NCI-H1417 (cell line): ENCODE measurements at places on chromosomes 6 and 20.

- DNase-seq = no peak
Measured at GRCh38 chr20:62321975-62322374, 19.2 kb downstream of the ADRM1 start.

- DNase-seq = no peak
Measured at GRCh38 chr6:85261271-85261670, 188.6 kb upstream of the NT5E start.

GRCh38 chr6:106204961-106205360, 118.8 kb downstream of the PRDM1 start:
- DNase-seq = no peak

GRCh38 chr6:56618050-56618449, 24.6 kb downstream of the DST start:
- no peak for DNase-seq

- DNase-seq = no peak
Measured at GRCh38 chr6:113735491-113735890, 121.7 kb upstream of the MARCKS start.

DNA sequence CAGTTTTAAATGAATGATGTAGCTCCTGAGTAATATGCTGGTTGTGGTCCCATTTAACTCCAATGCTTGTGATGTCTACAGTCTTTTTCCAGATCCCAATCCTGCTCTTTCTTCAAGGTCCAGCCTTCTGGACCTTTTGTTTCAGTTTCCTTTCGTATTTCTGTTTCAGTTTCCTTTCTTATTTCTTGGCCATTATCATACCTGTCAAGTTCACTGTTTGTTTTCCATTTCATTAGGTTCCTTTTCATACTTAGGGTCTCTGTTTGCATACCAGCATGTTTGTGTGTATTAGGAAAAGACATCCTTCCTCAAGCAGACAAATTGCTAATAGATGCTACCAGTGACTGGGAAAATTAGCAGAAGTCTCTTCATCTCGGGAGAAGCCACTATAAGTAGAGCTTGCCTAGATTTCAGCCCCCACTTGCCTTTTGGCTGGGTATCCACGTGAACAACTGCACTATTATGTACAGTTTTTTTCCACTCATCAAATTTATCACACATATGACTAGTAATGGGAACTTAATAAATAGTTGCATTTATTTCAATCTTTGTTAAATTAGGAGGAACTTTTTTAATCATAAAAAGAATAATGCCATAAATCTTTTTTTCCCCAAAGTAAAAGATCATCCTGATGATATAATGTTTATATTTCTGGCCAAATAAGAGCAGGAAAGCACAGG, 583.4 kb downstream of the BCKDHB start:
- no peak for DNase-seq

- peak; percentile 6 for DNase-seq
Measured at GRCh38 chr6:97969065-97969464, 686.0 kb upstream of the MMS22L start.

GRCh38 chr6:53854843-53855567, 60.2 kb downstream of the LRRC1 start:
- DNase-seq = no peak

GRCh38 chr20:11271920-11272594, 598.3 kb upstream of the JAG1 start:
- DNase-seq = no peak

DNA sequence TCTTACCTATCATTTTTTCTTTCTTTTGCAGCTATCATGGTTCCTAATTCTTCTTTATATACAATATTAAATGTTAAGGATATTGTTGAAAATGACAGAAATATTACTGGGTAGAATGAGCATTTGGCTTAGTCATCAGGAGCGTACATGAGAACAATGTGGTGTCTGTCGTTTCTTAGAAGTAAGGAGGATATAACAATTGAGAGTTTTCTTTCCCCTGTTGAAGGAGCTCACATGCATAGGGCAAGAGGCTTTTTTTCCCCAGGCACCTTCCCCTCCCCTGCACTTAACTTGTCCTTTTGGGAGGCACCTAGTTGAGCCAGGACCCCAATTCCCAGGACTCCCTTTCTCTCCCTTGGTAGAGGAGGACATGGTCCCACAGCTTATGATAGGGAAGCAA, 25.0 kb downstream of the MC3R start:
- no peak for DNase-seq

DNA sequence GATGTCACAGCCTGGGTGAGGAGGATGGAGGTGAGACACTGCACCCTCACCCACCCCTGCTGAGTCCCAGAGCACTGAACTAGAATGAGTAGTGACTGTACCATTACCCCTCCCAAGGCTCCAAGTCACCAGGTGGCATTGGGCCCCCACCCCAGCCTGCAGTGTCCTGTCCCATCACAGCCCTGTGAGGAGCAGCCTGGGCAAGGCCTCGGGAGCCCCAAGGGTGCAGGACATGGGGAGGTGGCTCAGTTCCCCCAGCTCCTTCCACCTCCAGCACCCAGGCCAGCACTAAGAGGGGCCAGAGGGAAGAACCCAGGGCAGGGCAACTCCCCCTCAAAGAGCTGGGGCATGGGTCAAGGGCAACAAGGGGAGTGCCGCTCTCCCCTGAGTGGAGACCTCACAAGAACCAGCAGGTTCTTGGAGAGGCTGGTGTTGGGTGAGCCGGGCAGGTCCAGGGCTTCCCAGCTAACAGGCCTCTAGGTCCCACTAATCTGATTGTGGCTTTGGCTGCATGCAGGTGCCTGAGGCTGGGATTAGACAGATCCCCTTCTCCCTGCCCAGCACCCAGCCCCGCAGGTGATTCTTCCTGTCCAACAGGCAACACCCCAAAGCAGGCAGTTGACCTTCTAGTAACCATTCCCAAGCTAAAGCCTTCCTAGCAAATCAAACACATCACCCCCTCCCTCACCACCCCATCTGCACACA, 2.6 kb downstream of the CST4 start:
- DNase-seq = no peak

DNA sequence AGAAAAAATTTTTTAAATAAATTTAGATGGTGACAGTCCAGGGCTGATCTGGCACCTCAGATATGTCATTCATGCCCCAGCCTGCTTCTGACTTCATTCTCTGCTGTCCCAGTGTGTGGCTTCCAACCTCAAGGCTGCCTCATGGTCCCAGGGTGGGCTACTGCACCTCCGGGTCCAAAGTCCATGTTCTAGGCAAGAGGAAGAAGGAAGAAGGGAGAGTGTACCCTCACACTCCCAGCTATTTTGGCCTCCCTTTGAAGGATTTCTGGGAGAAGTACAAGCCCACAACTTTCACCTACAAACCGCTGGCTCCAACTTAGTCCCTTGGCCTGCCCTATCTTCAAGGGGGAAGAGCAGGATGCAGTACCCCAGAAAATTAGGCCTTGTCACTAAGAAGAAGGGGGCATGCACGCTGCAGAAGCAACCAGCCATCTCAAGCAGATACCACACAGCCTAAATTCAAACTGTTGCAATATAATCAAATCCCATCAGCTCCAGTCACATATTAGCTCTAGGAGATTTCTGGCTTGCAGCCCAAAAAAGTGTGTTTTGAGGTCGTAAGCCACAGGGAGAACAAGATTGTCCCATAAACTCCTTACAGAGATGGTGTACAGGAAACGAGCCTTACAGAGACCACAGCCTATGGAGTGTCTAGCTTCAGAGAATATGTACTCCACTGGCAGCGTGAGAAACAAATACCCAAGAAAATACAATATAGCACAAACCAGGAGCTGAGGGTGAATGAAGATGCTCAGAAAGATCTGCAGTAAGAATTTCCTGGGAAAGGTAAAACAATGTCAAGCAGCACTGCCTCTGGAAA, 906 bp upstream of the BTN3A2 start:
- DNase-seq = peak; percentile 11

- DNase-seq = peak; percentile 14
Measured at GRCh38 chr6:112216662-112217551, 37.5 kb downstream of the LAMA4 start.

- DNase-seq = no peak
Measured at GRCh38 chr6:37582306-37582705, 82.6 kb upstream of the CCDC167 start.

GRCh38 chr6:163813979-163814493, 399.5 kb downstream of the QKI start:
- DNase-seq = no peak
